ENCODE measurements at places on chromosomes 7 and 10.

GRCh38 chr10:128780156-128780761, 654.0 kb upstream of the MKI67 start:
- DNase-seq, result no peak

DNA sequence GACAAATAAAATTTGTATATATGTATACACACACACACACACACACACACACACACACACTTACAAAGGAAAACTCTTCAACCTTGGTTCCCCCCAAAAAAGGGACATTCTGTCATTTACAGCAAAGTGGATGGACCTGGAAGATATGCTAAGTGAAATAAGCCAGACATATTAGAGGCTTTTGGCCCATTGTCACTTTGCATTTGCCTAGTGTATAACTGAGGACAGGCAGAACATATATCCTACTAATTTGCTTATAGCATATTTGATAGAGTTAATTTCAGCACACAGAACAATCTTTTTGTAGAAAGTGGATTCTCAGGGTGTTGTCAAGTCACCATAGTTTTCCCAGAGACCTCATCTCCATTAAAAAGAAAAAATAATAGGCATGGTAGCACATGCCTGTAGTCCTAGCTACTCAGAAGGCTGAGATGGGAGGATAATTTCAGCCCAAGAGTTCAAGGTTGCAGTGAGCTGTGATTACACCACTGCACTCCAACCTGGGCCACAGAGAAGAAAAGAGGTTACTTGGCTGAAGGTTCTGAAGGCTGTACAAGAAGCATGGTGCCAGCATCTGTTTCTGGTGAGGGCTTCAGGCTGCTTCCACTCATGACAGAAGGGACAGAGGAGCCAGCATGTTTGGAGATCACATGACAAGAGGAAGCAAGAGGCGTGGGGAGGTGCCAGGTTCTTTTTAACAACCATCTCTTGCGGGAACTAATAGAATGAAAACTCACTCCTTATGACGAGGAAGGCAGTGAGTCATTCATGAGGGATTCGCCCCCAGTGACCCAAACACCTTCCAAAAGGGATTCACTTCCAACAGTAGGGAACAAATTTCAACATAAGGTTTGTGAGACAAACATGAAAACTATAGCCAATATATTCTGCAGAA, 135.6 kb downstream of the TMEM168 start:
- no peak for DNase-seq

- no peak for DNase-seq
Observed at GRCh38 chr7:157001920-157002818, 8.3 kb downstream of the MNX1 start.

GRCh38 chr7:831596-832166, 595 bp upstream of the SUN1 start:
- DNase-seq, result no peak

- no peak for DNase-seq
Observed at GRCh38 chr7:101718363-101719122, 89.4 kb upstream of the MYL10 start.

GRCh38 chr7:99146979-99147378, 3.1 kb upstream of the SMURF1 start:
- DNase-seq, result no peak

GRCh38 chr10:47253651-47254375, 46.2 kb upstream of the GDF10 start:
- no peak for DNase-seq

DNA sequence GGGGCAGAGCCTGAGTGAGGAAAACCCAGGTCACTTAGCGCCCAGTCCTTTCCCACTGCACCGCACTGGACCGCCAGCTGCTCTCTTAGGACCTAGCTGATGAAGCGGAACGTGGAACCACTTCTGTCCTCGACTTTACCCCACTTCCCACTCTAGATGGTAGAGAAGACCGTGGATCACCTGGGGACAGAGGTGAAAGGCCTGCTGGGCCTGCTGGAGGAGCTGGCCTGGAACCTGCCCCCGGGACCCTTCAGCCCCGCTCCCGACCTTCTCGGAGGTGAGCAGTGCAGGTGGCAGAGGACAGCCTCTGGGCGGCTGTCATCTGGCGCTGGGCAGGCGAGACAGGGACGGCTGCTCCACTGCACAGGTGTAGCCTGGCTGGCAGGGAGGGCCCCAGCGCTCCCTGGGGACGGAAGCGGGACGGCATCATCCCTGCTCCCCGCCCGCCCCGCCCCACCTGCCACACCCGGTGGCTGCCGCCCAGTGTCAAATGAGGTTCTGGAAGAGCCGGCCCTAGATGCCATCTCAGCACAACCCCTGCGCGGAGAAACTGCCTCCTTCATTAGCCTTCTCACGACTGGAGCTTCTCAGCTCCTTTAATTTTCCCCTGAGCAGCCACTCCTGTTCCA, 11.7 kb downstream of the PLAC9 start:
- DNase-seq, result no peak

GRCh38 chr7:50637725-50638643, 72.8 kb upstream of the DDC start:
- DNase-seq, result no peak

- no peak for DNase-seq
Observed at GRCh38 chr7:120320218-120320961, 47.4 kb downstream of the KCND2 start.

DNA sequence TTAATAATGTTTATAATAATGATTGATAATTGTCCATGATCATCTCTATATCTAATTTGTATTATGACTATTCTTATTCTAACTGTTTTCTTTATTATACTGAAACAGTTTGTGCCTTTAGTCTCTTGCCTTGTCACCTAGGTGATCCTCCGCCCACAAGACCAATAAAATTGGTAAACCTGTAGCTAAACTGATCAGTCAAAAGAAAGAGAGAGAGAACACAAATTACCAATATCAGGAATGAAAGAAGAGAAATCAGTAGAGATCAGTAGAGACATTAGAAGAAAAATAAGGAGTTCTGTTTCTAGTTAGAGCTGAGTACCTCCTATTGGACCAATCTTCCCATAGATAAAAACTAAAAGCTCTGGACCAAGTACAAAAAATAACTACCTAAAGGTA, 6.1 kb upstream of the COA1 start:
- no peak for DNase-seq

GRCh38 chr7:30707391-30708357, 25.4 kb upstream of the CRHR2 start:
- DNase-seq, result no peak

DNA sequence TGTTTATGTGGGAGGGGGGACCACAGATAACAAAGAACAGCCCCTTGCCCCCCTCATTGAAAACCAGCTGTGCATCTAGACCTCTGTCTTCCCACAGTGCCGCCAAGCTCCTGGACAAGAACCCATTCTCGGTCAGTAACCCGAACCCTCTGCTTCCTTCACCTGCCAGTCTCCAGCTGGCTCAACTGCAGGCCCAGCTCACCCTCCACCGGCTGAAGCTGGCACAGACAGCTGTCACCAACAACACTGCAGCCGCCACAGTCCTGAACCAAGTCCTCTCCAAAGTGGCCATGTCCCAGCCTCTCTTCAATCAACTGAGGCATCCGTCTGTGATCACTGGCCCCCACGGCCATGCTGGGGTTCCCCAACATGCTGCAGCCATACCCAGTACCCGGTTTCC, 91.0 kb upstream of the PDCD4 start:
- peak; percentile 33 for DNase-seq

GRCh38 chr7:73526896-73527821, 5.1 kb upstream of the BAZ1B start:
- peak; percentile 23 for DNase-seq

- no peak for DNase-seq
Observed at GRCh38 chr10:49688920-49689319, 9.5 kb downstream of the C10orf53 start.

DNA sequence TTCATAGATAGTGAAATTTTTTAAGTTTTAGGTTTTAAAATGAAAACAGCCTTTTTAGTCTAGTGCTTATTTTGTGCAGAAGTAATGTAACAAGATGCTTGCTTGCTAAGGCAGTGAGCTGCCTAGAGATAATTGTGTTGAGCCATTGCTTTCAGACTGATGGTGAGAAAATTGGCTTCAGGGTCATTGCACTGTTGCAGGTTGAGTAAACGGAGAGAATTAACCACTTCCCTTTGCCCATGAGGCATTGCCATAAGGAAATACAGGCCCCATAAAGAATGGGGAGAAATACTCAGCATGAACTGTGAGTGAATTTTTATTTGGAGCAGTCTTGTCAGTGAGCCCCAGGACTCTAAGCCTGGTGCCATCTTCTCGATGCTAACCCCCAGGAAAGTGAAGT, 140.5 kb downstream of the LRRC4 start:
- no peak for DNase-seq

DNA sequence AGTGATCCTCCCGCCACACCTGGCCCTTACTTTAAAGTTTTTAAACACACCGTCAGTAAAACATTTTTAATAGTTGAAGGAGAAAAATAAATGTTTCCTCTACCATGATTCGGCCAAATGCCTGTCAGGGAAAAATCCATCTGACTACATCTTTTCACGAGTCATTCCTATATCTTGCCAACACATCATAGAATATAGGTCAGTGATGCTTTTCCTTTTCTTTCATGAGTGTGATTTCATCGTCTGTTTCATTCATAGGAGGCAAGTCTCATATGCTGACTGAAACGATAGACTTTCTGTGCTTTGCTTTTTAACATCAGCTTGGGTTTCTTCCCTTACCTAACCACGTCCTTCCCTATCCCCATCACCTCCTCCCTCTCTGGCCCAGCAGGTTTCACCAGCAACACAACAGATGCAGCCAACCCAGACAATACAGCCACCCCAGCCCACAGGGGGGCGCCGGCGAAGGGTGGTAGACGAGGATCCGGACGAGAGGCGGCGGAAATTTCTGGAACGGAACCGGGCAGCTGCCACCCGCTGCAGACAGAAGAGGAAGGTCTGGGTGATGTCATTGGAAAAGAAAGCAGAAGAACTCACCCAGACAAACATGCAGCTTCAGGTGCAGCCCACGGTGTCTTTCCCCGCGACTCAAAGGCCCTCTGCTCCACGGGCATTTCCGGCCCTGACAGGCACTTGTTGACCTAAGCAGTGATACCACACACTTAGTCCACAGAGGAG, 149.2 kb downstream of the TRIL start:
- no peak for DNase-seq

DNA sequence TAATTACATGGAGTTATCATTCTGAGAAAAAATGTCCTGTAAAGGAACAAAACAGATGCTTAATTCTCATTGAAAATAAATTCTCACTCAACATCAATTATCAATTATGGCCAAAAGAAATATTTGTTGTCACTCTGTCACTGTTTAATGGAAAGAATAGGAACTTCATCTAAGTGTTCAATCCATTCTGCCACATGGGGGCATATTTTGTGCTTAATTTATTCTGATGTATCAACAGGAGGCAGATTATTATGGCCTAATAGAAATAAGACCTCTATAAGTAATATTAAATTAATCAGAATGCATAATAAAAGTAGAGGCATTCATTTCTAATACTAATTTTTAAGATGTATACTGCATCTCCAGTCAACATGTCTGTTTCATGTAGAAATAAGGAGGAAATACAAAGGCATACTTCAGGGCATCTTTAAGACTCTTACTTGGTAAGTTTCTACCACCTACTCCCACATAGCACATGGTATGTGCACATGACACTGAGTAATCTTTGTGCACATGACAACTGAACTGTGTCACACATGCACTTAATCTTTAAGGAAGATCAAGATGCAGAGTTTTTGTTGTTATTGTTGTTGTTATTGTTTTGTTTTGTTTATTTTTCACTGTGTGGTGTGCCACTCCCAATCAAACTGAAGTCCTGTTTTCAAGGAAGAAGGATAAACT, 420.4 kb upstream of the SEMA3A start:
- no peak for DNase-seq

DNA sequence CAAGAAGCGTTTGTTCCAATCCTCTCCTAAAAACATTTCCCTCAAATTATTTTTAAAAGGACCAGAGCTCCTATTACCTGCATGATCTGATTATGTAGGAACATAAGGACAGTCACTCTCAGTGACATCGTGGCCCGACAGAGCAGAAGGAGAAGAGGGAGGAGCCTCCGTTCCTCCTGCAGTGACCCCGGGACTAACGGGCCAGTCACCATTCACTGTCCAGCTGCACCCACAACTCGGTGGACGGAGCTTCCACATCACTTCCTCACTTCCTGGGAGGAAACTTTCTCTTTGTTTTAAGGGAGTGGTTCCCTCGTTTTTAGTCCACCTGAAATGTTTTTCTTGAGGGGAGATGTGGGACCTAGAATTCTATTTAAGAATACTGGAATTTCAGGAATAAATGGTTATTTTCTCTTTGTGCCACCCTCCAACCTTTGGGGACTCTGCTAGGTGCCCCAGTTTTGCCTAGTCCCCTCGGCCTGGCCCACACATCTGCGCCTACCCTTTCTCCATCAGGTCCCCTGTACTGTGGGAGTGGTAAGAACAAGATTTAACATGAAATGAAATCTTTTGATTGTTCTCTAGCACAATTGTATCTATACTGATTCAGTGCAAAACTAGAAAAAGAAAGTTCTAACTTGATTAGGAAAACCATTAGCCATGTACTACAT, 173.5 kb upstream of the RNF32 start:
- DNase-seq, result no peak

DNA sequence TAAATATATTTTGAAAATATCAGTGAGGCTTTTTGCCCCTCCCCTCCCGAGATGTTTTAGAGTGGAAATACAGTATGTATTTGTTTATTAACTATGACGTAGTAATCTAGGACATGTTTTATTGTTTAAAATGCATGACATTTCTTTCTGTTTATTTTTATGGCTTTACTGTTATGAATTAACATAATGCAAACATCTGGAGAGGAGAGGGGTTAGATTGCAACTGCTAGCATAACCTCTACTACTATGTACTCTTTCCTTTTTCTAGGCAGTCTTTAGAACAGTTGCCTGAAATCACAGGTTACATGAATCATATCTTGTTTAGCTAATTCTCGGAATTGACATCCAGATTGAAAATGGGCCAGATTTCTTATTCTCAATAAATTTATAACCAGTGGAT, 7.4 kb downstream of the BTAF1 start:
- no peak for DNase-seq

DNA sequence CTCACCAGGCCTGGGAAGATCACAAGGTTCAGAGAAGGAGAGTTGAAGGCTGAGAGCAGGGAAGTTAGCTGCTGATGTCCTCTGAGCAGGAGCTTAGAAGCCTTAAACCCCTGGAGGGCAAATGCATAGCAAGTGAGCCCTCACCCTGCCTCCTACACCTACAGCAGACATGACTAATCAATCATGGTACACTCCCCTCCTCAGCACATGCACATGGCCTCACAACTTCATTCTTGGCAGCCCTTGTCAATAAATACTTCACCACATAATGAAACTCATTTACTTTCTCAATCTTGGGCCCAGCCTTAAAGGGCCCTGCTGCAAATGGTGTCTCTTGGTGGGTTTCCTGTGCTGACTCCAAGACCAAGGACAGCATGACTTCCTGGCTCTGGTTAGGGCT, 12.9 kb downstream of the MMRN2 start:
- DNase-seq, result no peak

DNA sequence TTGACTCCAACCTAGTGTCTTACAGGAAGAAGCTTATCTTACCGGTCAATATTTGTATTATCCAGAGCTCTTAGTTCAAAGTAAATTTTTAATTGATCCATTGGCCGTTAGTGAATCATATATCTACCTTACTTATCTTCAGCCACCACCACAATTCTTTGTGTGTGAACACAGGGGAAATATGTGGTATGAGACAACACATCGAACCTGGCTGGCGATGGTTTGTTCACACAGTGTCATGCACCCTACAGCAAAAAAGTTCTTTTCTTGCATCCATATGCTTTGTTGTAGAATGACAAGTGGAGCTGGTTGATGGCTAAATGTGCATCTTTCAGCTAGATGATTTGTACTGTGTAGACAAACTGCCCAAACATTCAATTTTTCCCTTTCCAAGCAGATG, 65.8 kb downstream of the ARID5B start:
- DNase-seq, result no peak

Measured in NCI-H2029 treated with DMSO at 0.1 percent for 48 hours (cell line).